ENCODE measurements at places on chromosomes 12 and 14.

GRCh38 chr12:109393437-109394345 lies 46.0 kb downstream of the MYO1H start:
- peak; percentile 53 for DNase-seq

DNA sequence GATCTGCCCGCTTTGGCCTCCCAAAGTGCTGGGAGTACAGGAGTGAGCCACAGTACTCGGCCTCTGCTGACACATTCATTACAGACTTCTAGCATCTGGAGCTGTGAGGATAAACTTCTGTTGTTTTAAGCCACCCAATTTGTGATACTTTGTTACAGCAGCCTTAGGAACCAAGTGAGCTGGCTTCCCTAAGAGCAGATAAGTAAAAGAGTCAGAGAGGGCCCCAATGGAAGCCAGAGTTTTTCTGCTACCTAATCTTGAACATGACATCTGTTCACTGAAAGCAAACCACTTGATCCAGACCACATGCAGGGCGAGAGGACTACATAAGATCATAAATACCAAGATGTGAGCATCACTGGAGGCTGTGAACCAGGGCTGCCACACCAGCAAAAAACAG lies 3.7 kb upstream of the MAPKAPK5 start:
- no peak for DNase-seq

DNA sequence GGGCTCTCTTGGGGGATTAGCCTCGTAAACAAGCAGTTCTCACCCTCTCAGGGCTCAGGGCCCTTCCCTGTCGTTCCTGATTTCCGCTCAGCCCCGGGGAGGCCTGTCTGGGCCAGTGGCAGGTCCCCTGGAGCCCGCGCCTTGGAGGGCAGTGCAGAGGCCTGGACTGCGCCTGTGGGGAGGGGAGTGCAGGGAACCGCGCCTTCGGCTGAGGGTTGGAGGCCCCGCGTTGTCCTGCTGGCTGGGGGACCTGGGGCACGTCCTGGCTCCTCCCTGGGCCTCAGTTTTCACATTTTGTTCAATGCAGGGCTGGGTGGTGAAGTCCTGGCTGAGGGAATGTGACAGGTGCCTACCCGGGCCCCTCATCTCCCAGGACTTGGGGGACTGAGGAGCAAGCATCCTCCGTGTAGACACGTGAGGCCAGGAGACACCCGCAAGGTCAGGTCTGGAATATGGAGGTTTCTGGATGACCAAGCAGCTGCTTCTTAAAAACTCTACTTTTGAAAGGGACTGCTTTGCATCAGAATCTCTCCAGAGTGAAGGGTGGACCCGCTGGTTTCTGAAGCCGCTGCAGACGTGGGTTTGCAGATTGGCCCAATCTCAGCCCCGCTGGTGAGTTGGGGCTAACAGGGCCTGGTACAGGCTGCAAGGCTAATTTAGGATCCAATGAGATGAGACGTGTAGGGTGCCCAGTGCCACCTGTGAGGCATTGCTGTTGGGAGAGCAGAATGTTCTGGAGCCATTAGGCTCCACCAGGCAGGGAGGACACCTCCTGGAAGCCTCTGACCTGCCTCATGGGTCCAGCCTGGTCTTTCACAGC lies 80.2 kb downstream of the KIF26A start:
- no peak for DNase-seq

GRCh38 chr12:39780913-39781446 lies 161.4 kb upstream of the ABCD2 start:
- DNase-seq, result no peak

- no peak for DNase-seq
Measured at GRCh38 chr12:58880639-58881038, 39.7 kb downstream of the LRIG3 start.

- no peak for DNase-seq
Measured at GRCh38 chr12:34396006-34396860, 373.9 kb downstream of the ALG10 start.

All from Panc1 (cell line).